ENCODE measurements at places on chromosomes 12 and 14. TPM values are rescaled to one million over a fixed set of nuclear protein-coding genes. Genes with fewer than 3 reads are reported as not detected.

Gene CLEC12A
- total RNA-seq, result not detected

Gene HOXC9
- total RNA-seq, result 9.8 TPM

Gene DPF3
- total RNA-seq, result 1.6 TPM

Gene A2M
- total RNA-seq, result 6.5 TPM

Gene TSHR
- total RNA-seq, result under 0.01 TPM

Gene TCL1A
- total RNA-seq, result not detected

Gene AMHR2
- total RNA-seq, result not detected

Gene HOXC10
- 12.4 TPM for total RNA-seq

Gene MAP1LC3B2
- 0.97 TPM for total RNA-seq

Gene ADAM21
- total RNA-seq, result 0.32 TPM

Gene TAS2R9
- total RNA-seq, result 0.32 TPM

Gene MLEC
- 113 TPM for total RNA-seq

Gene PDZRN4
- total RNA-seq, result 0.13 TPM

Measured in articular chondrocyte of knee joint (primary cell).